Esophagus squamous epithelium (tissue), 5 donors: ENCODE measurements at places on chromosomes 5 and 9.

DNA sequence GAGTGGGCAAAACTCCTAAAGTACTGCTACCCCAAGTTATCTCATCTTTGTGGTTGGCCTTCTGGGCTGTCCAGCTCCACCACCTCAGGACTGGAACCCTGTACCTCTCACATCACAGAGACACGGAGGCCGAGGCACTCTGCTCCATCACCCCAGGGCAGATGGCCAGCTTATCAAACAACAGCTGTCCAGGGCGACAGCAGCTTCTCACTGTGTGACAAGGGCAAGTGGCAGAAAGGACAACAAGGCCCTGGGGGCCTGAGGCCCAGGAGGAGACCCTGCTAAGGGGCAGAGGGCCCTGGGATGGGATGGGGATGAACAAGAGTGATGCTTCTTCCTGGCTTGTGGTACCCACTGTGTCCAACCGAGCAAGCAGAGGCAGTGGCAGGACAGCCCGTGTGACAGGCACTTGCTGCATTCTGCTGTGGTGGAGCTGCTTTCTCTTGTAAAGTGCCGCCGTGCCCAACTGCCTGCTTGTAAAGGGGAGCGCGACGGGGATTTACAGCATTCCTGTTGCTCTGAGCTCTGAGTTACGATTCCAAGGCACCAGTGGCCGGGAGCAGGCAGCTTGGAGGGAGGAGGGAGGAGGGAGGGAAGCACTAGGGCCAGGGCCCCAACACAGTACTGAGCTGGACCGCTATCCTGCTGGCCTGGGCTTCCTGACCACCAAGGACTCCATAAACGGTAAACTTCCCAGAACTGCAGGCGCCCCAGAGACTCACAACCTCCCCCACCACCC, 71.2 kb downstream of the SHB start:
- no peak for DNase-seq

DNA sequence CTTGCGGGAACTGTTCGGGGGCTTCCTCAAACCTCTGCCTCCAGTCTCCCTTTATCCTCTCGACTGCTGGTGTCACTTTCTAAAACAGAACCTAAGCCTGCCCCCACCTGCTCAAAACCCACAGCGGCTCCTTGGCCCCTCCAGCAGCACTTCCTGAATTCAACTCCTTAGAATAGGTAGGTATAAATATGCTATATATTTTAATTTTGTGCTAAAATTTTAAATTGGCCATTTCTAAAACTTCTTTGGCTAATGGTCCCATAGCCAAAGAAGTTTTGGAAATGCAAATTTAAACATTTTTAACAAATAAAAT, 71.8 kb upstream of the TBC1D2 start:
- no peak for DNase-seq

DNA sequence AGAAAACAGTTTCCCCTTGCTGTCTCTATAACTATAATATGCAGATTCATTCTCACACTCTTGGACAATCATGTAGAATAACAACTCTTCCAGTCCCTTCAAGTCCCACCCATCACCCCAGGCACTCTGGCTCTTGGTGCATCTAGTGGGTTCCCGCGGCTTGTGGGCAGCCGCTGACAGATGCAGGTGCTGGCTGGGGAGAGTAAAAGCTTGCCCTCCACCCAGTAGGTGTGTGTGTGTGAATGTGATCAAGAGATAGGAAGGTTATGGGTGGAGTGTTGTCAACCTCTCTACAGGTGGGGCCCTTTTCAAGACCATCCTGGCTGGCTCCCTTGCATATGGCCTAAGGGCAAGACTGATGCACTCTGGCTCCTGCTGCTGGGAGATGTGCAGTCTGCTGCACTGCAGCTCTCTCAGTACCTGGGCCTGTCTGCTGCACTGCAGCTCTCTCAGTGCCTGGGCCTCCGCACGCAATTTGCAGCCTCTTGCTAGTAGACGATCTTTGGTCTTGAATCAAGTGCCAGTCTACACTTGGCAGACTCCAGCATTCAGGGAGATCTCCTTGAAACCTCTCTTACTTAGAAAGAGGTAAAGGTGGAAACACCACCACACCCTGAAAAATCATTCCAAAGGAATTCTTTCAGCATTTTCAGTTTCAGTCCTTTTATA, 189.7 kb upstream of the GDNF start:
- no peak for DNase-seq

DNA sequence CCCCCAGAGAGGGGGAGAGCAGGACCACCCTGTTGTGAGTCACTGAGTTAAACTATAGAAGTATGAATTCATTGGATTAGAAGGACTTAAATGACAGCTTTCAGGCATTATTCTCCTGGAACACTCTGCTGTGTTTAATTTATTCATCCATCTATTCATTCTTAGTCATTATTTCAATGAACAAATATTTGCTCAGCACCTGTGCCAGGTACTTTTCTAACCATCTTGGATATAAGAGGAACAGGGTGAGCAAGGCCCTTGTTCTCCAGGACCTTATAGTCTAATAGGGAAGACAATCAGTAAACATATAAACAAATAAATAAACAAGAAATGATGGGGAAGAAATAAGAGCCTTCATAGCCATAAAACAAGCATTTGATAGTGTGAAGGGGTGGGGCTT, 483.9 kb upstream of the BRINP1 start:
- no peak for DNase-seq

DNA sequence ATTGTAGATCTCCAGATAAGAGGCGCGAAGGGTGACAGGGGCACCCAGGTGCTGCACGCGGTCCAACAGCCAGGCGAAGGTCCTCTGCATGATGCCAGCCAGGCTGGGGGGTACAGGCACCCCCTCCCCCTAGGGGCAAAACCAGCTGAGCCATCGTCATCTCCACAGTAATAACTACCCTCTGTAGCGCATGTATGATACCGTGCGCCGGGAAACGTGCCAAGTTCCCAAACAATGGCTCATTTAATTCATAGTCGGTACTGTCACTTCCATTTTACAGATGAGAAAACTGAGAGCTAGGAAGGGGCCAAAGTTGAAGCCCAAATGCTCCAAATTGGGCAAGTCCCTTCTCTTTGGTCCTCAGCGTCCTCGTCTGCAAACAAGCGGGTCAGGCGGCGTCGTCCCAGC, 1.5 kb downstream of the KIF12 start:
- no peak for DNase-seq

GRCh38 chr9:36949466-36949865, 84.6 kb downstream of the PAX5 start:
- DNase-seq, result no peak

DNA sequence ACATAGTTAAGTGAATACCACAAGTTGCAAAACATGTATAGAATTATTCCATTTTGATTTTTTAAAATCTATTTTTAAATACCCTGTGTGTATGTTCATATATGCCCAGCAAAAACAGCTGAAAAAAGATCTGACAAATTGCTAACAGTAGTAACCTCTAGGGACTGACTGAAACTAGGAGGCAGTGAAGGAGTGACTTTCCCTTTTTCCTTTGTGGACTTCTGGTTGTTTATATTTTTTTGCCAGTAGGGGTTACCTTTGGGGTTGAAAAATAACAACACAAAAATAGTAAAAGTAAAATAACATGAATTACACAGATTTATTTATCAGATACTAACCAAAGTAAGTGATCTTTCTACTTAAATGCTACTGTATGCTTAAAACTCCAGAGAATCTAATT, 2.9 kb downstream of the MEGF9 start:
- DNase-seq, result no peak

GRCh38 chr5:150778517-150779396, at the start of gene SMIM3:
TSS of gene SMIM3 (plus strand) at chr5:150778757. CDS start at chr5:150795441, 16,684 bp downstream.
- no peak for DNase-seq

- no peak for DNase-seq
Observed at GRCh38 chr9:36141761-36142160, 5.2 kb downstream of the GLIPR2 start.

DNA sequence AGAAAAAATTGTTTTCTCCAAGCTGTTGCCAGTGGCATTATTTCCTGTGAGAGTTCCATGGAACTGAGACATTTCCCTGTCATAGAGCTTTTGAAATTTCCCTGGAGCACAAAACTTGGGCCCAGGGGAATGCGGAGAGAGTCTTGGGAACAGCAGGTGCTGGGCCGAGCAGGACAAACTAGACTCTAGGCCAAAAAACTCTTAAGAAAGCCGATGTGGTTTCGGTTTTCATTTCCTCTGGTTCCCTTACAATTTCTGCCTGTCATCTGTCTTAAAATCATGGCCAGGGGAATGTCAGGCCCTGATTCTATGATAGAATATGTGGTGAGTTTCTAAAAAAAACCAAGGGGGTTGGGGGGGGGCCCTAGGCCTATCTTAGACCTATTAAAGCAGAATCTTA, 4.6 kb downstream of the SLC35A4 start:
- no peak for DNase-seq

DNA sequence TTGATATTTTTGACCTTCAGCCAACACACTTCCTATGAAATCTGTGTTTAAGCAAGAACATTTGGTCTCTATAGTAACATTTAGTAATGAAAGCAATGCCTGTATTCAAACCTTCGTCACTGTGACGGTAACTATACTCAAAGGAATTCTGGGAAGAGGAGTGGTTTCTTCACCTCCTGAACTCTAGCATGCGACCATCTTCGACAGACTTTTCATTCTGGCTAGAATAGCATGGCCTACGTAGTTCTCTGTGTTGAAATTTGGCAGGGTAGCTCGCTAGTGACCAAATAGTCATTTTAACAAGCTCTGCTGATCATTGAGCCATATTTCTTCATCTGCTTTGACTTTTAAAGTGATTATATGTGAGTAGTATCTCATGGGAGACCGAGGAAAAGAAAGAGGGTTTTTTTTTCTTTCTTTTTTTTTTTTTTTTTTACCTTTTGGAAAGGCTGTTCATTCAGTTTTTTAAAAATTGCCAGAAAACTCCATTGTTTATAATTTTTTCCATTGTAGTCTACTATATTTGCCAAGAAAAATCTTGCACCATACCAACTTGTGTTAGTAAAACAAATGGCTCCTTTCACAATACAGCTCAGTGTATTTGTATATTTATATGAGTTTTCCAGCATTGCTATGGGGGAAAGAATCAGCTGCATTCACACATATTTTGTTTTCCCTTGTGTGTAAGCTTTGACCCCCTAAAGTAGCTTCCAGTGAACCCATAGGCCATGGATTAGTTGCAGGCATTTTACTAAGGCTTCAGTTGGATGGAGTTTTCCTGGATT, 166.8 kb downstream of the NNT start:
- DNase-seq, result no peak

DNA sequence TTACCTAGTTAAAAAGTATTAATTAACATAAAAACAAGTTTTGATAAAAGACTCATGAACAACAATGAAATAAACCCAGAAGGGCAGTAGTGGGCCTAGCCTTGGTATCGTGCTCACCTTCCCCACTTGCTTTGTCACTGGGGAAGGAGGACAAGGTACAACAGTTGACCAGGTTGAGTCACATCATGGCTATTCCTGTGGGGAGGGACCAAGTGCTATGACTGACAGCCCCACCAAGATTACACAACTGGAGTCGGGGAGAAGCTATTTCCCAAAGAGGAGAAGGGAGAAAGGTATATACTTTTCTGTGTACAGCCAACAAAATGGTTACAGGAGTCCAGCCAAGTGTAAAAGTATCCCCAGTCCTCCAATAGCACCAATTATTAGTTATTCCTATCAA, 251.3 kb upstream of the RFX3 start:
- no peak for DNase-seq

DNA sequence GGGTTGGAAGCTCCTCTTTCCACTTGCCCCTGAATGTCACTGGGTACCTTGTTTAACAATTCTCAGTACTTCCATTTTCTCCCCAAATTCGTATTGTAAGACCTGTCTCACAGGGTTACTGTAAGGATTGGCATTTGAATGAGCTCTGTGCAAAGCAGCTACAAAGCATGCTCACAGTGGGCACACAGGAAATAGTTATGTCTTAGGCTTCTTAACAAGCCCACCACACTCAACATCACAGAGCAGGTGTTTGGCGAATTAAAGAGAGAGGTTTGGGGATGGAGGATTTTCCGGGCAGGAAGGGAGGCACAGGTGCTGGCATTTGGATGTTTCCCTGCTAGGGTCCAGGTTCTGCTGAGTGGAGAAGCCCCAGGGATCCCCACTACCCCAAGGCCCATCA, 17.0 kb upstream of the LHFPL2 start:
- DNase-seq, result no peak

DNA sequence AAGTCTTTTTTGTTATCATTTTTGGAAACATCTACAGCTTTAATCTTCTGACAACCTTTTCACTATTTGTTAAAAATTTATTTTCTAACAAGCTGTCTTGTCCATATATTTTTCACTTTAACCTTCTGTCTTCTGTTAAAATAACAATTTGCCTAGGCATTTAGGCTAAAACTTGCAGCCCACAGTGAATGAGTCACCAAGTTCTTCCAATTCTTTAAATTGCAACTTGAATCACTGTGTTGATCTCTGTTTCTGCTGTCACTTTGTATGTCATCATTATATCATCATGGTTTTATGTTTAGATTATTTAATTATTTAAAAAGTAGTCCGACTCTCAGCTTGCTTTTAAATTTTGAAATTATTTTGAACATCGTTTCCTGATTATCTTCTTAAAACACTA, 473.8 kb upstream of the PTPRD start:
- no peak for DNase-seq

DNA sequence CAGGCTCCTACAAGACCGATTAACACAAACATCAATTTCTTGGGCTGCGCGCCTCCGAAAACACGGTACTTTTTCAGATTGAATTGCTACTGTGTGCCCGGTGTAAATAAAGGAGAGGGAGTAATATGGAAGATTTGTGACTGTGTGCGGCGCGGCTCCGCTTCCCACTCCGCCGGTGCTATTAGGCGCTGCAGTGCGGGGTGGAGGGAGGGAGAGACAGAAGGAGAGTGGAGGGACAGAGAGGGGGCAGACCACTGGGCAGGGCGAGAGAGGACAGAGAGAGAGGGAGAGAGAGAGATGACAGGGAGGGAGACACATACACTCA, 24.7 kb upstream of the RNU6ATAC start:
- DNase-seq, result no peak

DNA sequence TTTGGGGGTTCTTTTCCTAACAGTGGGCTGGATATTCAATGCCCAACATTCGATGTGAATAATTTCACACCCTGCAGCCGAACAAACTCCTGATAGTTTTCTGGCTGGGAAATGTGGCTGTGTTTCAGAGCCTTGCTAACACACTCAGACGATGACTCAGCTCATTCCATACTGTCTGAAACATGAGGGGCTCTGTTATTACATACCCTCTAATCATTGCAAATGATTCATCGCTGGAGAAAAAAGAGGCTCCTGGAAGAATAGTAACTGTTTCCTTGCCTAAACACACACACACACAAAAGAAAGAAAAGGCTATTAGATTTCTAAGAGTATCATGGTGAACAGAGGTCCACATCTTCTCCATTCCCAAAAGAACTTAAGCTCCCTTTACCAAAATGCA, 75.8 kb downstream of the OXCT1 start:
- DNase-seq, result no peak

DNA sequence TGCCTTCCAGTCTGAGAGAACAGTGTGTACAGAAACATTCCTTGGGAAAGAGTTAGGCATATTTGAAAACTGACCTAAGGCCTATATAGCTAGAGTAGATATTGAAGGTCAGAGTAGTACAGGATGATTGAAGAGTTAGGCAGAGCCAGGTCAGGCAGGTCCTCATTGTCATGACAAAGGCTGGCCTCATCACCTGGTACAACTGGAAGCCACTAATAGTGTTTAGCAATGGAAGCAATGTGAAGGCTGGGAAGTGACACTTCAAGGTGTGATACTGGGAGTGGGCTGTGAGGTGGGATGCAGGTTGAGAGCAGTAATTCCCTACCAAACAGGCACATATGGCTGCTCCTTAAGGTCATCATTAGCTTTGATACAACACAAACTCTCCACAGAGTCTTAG, 123.6 kb upstream of the CCNH start:
- DNase-seq, result no peak

- DNase-seq, result no peak
Observed at GRCh38 chr5:10934783-10935355, 173.8 kb upstream of the DAP start.
